A549 (cell line): ENCODE measurements at places on chromosomes 3 and 15.

- no peak for DNase-seq
Measured at GRCh38 chr3:15651396-15651795, 49.9 kb downstream of the BTD start.

DNA sequence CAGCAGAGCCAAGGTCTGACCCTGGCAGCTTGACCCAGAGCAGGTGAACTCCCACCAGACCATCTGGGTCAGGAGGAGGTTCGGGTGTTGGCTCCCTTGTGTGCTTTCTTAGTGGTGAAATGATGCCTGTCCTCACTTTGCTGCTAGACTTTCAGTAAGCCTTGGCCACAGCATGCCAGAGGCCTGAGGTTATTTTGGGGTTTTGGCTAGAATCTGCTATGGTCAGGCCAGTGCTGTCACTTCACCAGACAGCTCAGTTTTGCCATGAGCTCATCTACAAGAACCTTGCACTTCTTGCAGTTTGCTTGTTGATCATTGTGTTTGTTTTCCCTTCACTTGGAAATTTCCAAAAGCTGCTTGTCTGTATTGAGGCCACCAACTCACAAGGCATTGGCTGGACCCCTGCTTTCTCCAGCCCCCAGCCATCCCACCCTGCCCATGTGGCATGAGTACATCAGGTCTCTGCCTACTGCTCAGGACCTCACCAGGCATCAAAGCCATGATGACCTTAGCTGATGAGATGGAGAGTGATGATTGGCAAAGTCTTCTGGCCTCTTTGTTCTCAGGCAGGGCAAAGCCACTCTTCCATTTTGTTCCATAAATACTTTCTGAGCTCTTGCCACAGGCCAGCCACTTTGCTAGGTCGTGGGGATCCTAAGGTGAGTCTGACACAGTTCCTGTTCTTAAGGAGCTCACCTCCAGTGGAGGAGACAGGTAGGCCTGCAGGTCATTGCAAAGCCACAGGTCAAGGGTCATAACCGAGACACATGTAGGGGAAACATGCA, 122.6 kb downstream of the ARNT2 start:
- DNase-seq, result no peak

- DNase-seq, result peak; percentile 77
Measured at GRCh38 chr15:68154923-68155559, 50.1 kb downstream of the CALML4 start.

DNA sequence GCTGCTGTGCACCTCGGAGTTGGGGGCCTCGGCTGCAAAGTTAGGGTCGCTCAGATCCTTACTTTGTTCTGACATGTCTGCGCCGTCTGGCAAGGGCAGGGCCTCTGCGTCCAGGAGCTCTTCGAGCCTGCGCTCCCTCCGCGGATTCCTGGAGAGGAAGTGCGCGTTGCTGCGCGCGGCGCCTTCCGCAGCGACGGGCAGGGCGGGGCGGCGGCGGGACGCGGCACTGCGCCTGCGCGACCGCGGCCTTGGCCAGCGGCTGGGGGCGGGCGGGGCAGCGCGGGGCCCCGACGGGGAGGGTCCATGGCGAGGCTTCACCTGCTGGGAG, at the start of gene NDN:
NDN (minus strand) TSS at position 163 of the 328 bp plus-strand sequence; CDS start at position 75, 88 bp downstream.
- no peak for DNase-seq

DNA sequence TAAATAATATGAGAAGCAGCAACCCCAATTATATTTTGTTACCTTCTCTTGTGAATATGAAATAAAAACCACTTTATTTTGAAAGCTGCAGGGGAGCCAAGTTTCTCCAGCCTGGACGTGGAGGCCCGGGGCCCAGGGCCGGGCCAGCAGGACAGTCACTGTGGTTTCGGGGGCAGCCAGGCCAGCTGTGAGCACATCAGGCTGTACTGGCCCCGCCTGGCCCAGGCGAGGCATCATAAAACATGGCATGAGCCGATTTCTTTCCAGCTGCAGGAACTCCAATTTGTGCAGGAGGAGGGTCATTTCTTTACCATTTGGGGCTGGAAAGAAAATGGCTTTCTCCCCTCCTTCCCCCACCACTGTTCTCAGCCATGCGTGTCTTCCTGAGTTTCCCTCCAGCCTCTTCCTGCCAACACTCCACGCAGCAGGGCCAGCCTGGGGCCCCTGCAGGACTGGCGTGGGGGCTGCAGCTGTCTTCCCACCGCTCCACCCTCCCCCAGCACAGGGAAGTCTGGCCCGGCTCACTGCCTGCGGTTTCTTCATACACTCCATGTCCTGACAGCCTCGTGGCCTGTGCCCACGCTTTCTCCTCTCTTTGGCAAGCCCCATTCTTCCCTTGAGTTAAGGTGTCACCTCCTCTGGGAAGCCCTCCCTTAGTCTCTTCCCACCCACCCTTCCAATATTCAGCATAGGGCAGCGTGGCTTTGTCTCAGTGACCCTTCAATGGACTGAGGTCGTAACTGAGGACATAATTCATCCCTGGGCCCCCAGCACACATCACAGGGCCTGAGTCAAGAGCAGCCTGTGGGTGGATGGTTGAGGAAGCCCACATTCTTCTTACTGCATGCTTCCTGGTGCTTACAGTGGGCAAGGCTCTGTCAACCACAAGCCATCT, 135.8 kb downstream of the CHSY1 start:
- no peak for DNase-seq

DNA sequence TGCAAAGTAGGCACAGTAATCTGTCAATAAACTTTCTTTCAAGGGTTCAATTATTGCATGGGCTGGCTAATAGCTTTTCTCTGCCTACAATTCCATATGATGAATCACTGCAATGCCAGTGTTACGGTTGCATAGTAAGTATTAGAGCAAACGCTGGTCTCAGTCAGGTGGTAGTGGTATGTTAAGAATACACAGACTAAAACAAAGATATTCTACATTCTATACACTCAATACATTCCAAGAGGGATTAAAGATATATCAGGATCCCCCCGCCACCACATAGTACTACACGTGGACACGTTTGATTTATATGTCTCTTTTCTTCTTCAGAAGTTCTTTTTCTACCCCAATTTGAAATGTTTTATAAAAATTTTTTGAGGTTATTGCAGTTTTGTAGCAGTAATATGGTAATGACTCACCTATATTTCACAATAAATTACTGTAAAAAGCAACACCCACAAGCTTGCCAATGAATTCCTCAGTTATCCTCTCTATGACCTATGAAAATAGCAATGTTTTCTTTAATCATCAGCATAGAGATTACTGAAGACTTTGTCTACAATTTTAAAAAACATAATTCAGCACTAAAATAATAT, 68.2 kb downstream of the CD200R1L start:
- no peak for DNase-seq

- DNase-seq, result no peak
Measured at GRCh38 chr3:64837986-64838735, 150.4 kb upstream of the ADAMTS9 start.

- peak; percentile 76 for DNase-seq
Measured at GRCh38 chr3:36648241-36649034, 115.9 kb downstream of the DCLK3 start.

DNA sequence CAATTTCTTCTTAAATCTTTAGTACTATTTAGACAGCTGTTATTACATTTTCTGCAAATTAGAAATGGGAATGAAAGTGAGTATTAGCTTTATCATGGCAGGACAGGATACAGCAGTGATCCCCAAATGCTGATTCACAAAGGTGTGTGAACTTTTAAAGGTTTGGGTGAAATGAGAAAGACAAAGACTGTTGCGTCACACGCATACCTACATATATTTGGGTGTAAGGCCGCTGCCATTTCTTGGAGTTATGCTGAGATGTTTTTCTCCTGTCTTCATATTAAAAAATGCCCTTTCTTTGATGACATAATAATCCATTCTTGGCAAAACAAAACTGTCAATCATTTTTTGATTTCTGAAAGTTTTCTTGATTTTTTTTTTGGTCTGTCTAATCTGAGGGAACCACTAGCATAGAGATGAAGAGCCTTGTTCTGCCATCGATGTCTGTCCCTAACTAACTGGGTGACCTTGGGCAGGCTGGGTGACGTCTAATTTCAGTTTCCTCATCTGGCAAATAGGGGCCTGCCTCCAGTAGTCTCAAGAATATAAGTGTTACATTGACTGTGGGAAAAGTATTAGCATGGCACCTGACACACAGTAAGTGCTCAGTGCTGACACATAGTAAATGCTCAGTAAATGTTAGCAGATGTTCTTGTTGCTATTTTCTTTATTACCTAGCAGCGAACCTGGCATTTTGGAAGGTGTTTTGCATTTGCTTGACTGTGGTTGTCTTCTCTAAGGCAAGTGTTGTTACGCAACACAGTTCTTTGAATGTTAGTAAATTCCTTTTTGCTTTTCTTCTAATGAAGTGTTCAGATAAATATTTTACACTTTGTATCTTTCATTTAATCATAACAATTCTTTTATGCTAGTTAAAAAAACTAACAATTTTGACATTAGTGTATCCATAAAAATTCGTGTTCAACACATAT, 5.0 kb downstream of the MITF start:
- DNase-seq, result no peak

DNA sequence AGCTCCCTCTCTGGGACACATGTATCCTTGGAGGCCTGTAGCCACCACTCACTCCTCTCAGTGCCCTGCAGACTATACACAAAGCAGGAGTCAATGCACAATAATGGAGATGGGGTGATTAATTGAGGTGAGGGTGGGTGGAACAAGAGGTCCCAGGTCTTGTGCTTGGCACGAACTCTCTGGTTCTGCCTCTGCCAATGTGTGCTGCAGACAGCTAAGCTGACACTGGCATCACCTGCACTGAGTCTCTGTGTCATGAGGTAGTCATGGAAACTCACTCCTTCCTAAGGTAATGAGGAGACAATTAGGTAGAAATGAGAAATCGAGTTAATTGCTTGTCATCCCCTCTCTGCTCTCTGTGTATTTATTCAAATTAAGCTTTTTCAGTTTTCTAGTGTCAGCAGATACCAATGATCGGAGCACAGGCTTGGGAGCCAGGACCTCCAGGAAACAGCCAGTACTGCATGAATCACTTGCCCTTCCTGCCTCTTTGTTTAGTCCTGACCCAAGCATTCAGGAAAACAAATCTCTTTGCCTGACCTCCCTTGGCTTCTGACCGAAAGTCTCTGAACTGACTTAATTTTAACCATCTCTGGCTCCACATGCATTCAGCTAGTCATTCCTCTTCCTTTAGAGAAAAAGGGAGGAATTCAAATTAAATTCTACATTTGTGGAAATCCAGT, 56.7 kb downstream of the DRD3 start:
- no peak for DNase-seq

GRCh38 chr3:185151964-185152409, 873 bp downstream of the C3orf70 start:
- DNase-seq, result no peak

DNA sequence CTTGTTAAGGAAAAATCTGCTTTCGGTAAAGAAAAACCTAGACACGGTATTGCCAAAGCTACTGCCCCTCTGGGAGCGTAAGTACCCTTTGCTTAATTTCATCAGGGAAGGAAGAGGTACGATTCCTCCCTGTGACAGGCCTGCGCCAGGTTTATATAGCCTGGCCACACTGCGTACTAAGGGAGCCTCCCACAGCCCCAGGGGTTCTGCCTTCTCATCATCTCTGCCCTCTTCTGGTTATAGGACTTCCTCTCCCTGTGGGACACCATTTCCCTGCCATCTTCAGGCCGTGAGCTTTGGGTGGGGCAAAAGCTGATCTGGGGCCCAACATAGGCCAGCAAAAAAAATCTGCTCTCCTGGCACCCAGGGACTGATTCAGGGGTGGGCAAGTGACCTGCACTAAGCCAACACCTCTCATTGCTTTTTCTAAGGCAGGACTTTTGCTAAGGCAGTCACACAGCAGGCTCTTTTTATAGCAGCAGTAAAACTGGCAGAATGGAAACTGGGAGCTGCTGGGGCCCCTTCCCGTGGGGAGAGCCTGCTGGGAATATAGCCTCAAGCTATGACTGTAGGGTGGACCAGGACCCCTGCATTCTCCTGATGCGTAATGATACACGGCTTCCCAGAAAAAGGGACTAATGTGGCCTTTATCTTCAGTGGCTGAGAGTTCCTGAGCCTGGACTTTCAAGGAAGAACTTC, 76.2 kb downstream of the PRICKLE2 start:
- no peak for DNase-seq

- no peak for DNase-seq
Measured at GRCh38 chr15:85281293-85281882, 99.0 kb upstream of the AKAP13 start.

DNA sequence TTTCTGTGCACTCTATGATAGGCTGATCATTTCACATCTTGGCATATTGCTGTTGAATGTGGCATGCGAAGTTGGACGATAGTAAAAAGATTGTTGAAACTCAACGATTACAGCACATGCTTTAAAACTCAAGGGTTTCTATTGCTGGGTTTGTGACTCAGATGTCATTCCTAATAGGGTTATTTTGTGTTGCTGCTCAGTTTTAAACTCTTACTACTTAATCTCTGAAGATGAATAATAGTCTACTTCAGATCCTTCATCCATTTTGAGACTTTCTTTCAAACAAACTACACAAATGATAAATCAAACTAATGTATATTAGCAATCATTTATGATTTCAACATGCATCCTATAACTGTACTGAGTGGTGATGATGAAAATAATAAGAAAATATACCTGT, 71.3 kb upstream of the MBNL1 start:
- DNase-seq, result no peak

DNA sequence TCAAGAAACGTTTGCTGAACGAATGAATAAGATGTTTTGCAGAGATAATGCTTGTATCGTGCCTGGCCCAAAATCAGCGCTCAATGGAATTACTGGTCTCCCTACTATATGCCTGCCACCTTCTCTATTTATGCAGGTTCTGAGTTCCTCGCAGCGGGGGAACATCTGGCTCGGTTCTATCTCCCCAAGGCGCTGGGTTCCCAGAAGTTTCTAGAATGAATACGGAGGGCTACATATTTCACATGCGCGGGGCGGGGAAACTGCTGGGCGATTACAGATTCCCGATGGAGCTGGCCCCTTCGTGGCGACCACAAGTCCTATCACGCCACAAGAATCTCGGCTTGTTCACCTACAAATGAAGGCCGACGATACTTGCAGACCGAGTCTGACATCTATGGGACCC, 411 bp upstream of the EIF2B5 start:
- DNase-seq, result no peak

- DNase-seq, result no peak
Measured at GRCh38 chr15:40065166-40065565, 26.2 kb upstream of the SRP14 start.

DNA sequence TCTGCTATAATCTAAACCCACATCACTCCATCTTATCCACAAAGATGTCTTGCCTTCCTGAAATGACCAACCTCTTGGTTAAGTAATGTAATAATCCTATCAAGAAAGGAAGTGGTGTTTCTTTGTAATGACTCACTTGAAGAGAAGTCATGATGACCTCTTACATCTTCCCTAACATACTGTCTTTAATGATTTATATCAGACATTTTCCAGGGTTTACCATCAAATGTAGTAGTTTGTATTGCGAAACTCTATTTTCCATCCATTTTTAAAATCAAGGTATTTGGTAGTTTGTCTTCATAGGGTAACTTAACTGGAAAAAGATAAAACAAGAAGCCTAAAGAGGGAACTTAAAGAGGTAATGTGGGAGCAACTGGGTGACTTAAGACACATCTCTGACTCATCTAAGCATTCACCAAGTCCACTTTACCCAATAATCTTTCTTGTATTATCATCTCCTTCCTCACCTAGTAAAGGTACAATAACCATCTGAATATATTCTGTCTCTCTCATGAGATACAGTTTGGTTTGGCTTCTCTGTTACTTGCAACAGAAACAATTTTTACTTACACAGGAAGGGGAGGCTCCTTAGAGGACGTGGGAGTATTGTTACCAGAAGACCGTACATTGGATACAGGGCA, 5.7 kb upstream of the MAPK6 start:
- DNase-seq, result no peak
